Sigmoid colon (tissue), 7 donors: ENCODE measurements at places on chromosomes 7 and 10. TPM values are rescaled to one million over a fixed set of nuclear protein-coding genes. Genes with fewer than 3 reads are reported as not detected.

ASB10 gene
- not detected for total RNA-seq

ABI1 gene
- 44.4 TPM for total RNA-seq

CLCN1 gene
- not detected for total RNA-seq

GPNMB gene
- total RNA-seq, result 101 TPM

CHPF2 gene
- total RNA-seq, result 36.3 TPM

DNA sequence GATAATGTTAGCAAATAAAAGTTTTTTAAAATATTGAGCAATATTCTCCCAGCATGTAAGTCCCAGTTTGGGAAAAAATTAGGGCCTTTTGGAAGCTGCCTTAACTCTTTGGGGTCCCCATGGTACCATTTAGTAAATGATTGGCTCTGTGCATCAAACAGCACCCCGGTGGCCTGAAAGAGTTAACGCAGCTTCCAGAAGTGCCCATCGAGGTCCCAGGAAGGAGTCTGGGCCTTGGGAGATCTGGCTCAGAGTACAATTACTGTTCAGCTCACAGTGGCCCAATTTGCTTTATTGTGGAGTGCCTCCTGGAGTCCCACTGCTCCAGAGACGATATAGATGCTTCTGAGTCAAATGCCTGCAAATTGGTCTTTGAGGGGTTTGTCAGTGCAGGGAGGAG is 31.7 kb downstream of the WDFY4 start:
- no peak overlapping the region for H3K4me3 ChIP-seq
- no peak for DNase-seq
- no peaks in the 10 kb centered on the region for H3K36me3 ChIP-seq
- H3K27me3 ChIP-seq, result no peaks in the 10 kb centered on the region
- no peak overlapping the region for H3K27ac ChIP-seq
- no peaks in the 10 kb centered on the region for H3K4me1 ChIP-seq

DNA sequence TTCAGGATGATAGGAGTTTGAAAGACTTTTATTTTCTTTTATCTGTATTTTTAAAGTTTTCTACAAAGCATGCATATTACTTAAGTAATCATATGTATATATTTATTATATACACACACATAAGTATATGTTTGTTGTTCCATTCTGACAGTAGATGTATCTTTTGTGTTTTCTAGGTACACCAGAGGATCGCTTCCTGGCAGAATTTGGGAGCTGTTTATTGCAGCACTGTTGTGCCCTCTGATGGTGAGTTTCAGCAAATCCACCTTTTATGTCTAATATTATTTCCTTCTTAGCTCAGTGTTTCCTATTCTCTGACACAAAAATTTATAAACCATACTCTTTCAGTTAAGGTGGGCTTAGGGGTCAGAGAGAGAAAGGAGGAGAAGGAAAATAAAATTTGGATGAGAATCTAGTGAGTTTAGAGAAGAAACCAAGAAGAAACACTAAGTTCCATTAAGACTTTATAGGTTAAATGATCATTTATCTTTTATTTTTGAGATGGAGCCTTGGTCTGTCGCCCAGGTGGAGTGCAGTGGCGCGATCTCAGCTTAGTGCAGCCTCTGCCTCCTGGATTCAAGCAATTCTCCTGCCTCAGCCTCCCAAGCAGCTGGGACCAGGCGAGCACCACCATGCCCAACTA is 59.2 kb upstream of the OIT3 start:
- H3K27ac ChIP-seq, result no peak overlapping the region
- no peaks in the 10 kb centered on the region for H3K27me3 ChIP-seq
- H3K36me3 ChIP-seq, result no peaks in the 10 kb centered on the region
- peak; percentile 74 for DNase-seq
- H3K4me3 ChIP-seq, result no peak overlapping the region

DNA sequence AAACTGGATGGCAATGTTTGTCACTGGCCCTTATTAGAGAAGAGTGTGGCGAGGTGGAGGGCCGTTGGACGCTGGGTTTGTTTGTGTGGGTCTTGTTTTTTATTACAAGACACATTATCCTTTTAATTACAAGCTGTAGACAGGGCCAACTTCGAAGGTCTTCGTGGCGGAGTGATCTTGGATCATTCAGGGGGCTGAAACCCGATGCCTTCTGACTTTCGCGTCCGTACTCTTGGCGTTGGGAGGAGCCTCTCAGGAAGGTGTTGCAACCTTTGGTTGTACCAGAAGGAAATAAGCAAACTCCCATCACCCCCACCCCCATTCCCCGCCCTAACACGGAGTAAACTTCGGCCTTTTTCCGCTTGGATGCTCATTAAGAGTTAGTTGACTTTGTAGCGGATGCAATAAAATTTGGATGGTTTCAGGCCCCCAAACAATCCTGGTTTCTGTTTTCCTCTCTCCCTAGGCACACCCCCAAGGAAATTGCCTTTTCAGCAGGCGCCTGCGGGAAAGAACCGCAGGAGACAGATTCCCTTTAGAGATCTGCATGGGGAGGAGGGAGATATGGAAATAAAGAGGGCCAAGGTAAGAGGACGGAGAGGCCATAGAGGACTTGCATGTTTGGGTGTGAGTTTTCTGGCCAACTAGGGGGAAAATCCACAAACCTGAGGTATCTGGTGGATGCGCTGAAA is 294.5 kb upstream of the NFE2L3 start:
- no peaks in the 10 kb centered on the region for H3K4me1 ChIP-seq
- H3K27me3 ChIP-seq, result peaks cover 55% of the 10 kb centered on the region
- DNase-seq, result peak; percentile 75
- H3K4me3 ChIP-seq, result peak overlapping the region; percentile 49

DNA sequence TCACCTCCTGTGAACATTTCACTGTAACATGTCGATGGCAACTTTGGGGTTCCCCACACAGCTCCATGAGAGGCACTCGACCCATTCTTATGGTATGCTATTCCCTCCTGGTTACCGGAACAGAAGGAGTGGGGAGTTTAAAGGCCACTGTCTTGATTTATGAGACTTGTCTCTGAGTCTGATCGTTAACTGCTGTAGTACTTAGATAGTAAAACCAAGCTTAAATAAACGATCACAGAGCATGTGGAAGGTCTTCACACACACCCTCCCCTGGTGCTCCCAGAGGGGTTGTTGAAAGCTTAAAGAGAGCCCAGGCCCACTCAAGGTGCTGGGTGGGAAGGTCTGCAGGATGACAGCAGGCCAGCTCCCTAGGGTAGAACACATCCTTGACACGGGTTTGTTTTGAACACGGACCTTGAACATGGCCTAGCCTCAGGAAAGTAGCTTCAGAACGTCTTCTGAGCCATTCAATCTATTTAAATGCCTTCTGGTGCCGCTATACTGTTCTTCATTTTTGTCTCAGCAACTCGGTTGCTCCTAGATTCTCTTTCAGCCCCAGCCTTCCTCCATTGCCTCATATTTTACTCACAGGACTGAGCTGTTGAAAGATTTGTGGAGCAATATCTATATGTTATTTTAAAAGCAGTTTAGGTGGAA is 335.3 kb downstream of the FGFR2 start:
- no peaks in the 10 kb centered on the region for H3K36me3 ChIP-seq
- no peak for DNase-seq
- H3K4me3 ChIP-seq, result no peak overlapping the region
- no peaks in the 10 kb centered on the region for H3K4me1 ChIP-seq
- no peaks in the 10 kb centered on the region for H3K27me3 ChIP-seq

GRCh38 chr10:116452338-116452720 is 24.7 kb downstream of the PNLIPRP3 start:
- no peak overlapping the region for H3K4me3 ChIP-seq
- H3K36me3 ChIP-seq, result no peaks in the 10 kb centered on the region
- no peaks in the 10 kb centered on the region for H3K4me1 ChIP-seq

- H3K4me1 ChIP-seq, result no peaks in the 10 kb centered on the region
- no peak overlapping the region for H3K27ac ChIP-seq
- DNase-seq, result no peak
These were observed 287.6 kb downstream of the ADARB2 start for GRCh38 chr10:1449572-1450205.
